ENCODE measurements at places on chromosomes 2 and 18.

DNA sequence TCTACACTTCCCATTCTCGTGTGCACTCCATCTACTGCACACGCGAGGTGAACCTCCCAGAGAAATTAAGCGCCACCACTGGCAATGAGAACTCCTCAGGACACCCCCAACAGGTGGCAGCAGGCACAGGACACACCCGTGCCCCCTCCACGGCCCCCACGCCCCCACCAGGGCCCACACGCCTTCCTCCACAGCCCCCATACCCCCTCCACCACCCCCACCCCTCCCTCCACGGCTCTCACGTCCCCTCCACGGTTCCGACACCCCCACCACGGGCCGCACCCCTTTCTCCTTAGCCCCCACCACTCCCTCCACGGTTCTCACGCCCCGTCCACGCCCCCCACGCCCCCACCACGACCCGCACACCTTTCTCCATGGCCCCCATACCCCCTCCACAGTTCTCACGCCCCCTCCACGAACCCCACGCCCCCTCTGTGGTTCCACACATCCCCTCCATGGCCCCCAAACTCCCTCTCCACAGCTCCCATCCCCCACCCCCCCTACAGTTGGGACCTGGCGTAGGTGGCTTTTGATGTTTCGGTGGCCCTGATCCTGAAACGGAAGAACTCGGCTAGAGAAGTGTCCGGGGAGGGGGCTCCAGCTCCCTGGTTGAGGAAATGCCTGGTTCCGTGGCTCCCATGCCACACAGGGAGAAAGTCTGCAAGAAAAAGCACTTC is 110.8 kb downstream of the ZNF516 start:
- DNase-seq, result no peak

DNA sequence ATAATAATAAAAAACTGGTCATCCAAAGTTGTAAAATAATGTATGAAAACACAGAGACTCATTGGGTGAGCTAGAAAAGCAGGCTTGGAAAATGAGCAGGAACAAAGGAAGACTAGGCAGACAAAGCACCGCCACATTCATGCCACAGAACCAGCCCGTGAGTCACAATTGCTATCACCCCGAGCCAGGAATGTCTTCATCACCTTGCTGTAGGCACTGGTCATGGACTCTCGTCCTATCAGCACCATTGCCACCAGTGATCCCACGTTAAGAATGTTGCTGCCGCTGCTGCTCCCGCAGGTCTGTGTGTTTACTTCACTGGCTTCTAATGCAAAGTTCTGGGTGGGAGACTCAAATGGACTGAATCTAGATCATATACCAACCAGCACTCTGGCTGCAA is 417.9 kb downstream of the PID1 start:
- DNase-seq, result no peak

- DNase-seq, result no peak
Observed at GRCh38 chr18:23668731-23669130, 6.0 kb upstream of the ANKRD29 start.

- no peak for DNase-seq
Observed at GRCh38 chr2:239372835-239373234, 28.0 kb downstream of the HDAC4 start.

DNA sequence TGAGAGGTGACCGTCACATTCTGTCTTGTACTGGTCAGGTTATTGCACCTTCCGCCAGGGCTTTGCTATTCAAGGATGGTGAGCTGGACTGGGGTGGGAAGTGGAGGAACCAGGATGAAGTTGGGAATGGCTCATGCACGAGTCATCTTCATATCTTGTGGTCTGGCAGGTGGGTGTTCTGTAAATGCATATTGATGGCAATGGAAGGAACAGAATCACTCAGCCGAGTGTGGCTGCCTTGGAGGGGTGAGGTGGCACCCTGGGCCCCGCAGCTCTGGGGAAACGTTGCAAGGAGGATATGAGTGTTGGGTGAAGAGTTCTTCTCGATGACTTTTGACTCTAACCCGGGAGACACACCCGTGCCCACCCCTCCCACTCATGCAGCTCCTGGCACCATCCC is 1.2 kb downstream of the NEU2 start:
- DNase-seq, result peak; percentile 82

DNA sequence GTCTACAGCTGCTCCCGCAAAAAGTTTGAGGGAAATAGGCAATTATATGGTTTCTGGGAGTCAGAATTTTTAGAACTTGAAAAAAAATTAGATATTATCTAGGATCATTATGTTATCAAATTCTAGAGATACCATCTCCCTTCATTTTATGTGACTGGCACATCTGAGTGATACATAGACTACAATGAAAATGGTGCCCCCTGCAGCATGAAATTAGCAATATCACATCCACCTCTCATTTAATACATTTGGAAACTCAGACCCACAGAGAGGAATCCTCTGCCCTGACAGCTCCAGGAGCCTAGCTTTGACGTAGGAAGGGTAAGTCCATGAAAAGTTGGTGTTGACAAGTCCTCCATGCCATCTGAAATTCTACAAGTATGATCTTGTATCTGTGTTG is 381.6 kb downstream of the SUCLG1 start:
- peak; percentile 0 for DNase-seq

DNA sequence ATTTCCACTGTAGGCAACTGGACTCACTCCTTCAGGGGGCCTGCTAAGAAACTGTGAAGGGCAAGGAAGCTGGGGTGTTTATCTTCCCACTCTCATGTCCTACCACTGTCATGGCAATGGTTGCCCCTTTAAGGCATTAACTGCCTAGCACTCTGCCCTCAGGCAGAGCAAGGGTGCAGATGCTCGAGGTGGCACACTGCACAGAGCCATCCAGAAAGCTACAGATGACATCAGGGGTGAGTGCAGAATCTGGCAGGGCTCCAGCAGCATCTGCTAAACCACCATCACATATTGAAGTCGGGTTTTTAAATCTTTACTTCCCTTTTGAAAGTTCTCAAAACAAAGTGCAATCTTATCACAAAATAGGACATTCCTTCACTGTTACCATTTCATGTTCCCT is 75.4 kb downstream of the RAPGEF4 start:
- DNase-seq, result no peak

DNA sequence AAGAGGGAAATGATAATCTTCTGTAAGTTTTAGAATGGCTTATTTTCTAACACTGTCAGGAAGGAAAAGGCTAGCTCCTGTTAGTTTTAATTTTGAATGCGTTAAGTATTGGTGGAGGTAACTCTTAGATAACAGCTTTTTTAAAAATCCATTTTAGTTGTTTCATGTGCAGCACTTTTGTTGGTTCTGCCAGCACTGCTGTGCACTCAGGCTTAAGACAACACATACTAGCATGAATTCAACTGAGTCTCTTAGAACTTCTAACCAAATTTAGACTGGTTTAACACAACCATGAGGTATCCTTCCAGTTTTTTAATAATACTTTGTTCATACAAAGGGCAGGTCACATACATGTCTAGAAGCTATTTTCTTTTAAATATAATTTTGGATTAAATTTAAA is 42.4 kb downstream of the ACVR1 start:
- DNase-seq, result no peak

GRCh38 chr2:39266916-39267434 is 23.2 kb upstream of the CDKL4 start:
- peak; percentile 32 for DNase-seq

- no peak for DNase-seq
Observed at GRCh38 chr2:30145826-30146336, 926 bp upstream of the YPEL5 start.

- DNase-seq, result peak; percentile 54
Observed at GRCh38 chr2:176079831-176080539, 3.8 kb downstream of the EVX2 start.

DNA sequence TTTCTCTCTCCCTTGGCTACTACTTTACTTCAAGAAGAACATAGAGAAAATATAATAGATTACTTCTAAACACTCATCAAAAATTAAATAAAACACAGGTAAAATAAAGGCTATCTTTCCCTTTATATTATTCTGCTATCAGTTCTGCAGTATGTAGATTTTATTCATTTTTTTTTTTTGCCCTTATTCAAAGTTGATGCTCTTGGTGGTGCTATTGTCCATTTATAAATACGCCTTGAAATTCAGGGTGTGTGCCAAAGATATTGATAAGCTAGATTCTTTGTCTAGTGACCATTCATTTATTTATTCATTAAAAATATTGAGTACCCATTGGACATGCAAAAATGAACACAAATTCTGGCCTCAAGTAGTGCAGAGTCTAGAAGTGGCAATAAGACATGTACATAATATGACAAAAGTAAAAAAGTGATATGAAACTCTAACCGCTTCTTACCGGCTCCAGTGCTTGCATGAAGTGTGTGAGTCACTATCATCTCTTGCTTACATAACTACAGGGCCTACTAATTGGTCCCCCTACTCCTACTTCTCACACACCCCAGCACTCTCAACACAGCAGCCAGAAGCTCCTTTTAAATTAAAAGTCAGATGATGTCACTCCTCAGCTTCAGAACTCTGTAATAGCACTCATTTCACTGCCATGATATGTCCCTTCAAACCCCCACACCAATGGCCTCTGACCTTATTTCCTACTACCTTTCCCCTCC is 208.3 kb upstream of the FANCL start:
- DNase-seq, result no peak

GRCh38 chr2:45278365-45279078 is 269.3 kb upstream of the SIX2 start:
- DNase-seq, result no peak

- peak; percentile 50 for DNase-seq
Observed at GRCh38 chr2:184596819-184597411, 1.4 kb upstream of the ZNF804A start.

DNA sequence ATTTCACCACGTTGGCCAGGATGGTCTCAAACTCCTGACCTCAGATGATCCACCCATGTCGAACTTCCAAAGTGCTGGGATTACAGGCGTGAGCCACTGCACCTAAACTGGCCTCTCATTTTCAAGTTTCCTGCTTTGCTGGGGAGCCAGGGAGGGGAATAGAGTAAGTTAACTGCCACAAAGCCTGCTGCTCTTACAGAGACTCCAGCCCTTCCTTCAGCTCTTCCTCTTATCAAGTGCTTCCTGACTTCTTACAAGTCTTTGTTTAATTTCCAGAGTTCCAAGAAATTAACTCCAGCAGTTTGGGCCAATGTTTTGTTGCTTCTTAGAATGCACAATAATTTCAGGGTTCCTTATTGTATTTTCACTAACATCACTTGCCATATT is 24.3 kb upstream of the UBE2F start:
- DNase-seq, result no peak

DNA sequence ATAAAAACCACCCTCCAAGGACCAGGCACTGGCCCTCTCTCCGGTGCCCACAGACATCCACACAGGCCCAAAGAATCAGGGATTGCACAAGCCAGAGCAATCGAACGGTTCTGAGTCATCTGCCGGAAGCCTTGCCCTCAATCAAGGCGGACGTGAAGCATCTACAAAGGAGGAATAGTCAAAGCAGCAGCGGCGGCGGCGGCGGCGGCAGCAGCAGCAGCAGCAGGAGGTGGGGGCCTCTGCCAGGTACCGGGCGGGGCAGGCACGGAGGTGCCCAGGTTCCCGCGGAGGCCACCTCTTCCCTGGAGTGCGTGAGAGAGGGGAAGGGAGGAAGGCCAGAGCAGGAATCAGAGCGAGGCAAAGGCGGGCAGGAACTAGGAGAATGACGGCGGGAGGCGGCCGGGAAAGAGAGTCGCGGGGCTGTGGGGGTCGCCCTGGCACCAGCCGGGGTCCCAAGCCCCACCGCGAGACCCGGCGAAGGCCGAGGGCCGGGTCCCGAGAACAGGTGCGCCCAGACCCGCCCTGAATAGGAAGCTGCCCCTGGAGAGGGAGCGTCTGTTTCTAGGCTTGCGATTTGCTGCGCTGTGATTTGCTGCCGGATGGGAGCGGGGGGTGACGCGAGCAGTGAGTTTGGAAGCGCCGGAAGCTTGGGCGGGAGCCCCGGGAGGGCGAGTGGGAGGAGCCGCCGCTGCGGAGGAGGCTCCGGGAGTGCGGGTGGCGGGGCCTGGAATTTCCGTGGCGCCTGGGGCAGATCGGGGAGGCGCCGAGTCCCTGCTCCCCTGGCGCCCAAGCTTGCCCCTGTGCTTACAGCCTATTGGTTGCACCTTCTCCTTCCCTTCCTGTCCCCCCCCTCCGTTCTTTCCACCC is at the start of gene SERPINB8:
Gene SERPINB8, plus strand, starts transcription at position 140 of the 867 bp plus-strand sequence. CDS start 8,228 bp downstream, outside the sequence.
- DNase-seq, result peak; percentile 91

- DNase-seq, result no peak
Observed at GRCh38 chr18:59093668-59094067, 46.0 kb upstream of the SEC11C start.

GRCh38 chr18:49013961-49014604 is 63.3 kb upstream of the SMAD7 start:
- no peak for DNase-seq

DNA sequence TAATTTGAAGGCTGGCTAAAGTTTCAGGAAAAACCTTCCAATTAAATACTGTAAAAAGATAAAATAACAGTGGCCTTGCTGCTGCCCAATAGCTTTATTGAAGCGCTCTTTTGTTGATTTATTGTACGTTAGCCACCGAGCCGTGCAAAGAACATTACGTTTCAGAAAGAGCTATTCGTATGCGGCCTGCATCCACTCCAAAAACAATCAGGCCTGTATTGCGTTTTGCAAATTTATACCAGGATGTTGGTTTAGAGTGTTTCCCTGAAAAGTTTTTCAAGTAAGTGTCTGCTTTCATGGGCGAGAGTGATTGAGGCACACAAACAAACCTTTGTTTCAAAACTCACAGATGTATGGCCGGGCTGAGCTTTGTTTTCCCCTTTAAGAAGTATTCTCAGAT is 257.2 kb upstream of the SALL3 start:
- no peak for DNase-seq

DNA sequence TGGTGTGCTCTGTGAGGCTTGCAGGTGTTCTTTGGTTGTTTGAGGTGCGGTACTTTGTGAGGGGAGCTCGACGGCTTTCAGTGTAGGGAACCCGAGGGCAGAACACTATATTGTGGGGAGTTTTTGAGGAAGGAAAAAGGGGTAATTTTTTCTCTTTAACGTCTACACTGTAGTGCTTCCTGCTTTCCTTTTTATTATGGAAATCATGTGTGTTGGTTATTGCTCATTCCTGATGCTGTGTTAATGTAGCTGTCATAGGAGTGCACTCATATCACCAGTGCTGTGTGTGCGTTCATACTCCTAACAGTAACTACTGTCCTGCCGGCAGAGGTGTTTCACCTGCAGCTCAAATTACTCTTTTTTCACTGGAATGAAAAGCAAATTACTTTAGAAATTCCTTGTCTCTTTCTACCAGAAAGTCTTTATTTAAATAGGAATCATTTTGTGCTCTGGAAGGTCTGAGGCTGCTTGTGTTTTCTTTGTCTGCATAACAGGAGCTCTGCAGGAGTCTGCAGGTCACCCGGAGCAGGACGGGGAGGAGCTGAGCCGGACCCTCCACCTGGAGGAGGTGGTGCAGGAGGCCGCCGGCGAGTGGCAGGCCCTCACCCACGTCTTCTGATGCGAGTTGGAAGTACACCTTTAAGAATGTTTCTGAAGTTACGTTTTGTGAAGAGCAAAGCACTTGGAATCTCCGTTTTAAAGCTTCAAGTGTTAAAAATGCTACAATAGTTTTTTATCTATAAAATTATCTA is 145.5 kb downstream of the ZNF236 start:
- no peak for DNase-seq
